ENCODE measurements at places on chromosomes 11 and 22. TPM values are rescaled to one million over a fixed set of nuclear protein-coding genes. Genes with fewer than 3 reads are reported as not detected.

- no peak for DNase-seq
Measured at GRCh38 chr11:107973641-107974040, 35.1 kb upstream of the CUL5 start.

DNA sequence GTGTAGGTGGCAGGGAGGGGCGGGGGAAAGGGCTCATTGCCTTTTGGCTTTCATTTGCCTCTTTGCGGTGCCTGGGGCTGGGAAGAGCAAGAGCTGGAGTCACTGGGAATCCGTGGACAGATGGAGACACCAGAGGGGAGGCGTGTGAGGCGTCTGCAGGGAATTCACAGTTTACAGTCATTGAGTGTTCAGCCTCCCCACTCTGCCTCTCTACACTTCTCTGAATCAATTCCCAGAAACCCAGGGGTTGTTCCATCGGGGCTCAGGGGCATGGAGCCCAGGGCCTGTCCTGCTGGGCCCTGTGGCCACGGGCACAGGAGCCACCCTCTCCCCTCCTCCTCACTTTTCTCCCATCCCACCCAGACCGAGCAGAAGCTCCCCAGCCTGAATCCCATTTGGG lies 160.5 kb upstream of the NAV2 start:
- DNase-seq, result no peak

DNA sequence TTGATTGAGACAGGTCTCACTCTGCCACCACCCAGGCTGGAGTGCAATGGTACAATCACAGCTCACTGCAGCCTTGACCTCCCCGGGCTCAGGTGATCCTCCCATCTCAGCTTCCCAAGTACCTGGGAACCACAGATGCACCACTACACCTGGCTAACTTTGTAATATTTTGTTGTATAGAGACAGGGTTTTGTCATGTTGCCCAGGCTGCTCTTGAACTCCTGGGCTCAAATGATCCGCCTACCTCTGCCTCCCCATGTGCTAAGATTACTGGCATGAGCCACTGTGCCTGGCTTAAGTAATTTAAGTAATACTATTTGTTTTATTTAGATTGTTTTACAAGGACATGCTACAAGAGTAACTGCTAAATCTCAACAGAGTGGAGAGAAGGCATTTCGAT lies 33.5 kb downstream of the ZNF143 start:
- no peak for DNase-seq

DNA sequence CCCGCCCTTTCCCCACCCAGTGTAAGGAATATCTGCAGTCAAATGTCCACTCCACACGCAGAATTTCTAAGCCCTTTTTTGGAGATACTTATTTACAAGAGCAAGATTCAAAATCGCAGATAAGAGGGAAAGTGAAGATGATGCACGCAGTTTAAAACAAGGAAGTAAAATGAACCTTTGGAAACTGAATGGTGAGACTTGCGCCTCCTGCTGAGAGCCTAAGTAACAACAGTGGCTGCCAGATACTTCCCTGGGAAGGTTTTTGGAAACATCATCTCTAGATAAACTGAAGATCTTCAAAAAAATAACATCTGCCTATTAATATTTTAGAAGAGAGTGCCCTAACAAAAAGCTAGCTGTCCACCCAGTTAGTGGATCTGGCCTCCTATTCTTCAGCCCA lies 963.1 kb upstream of the FAT3 start:
- no peak for DNase-seq

- DNase-seq, result no peak
Measured at GRCh38 chr11:115458877-115459276, 45.3 kb downstream of the CADM1 start.

- DNase-seq, result no peak
Measured at GRCh38 chr22:20582520-20583361, 75.3 kb downstream of the MED15 start.

GRCh38 chr11:104327861-104328511 lies 164.0 kb upstream of the PDGFD start:
- DNase-seq, result peak; percentile 31

- DNase-seq, result no peak
Measured at GRCh38 chr11:95042239-95042638, 7.0 kb upstream of the KDM4F start.

DNA sequence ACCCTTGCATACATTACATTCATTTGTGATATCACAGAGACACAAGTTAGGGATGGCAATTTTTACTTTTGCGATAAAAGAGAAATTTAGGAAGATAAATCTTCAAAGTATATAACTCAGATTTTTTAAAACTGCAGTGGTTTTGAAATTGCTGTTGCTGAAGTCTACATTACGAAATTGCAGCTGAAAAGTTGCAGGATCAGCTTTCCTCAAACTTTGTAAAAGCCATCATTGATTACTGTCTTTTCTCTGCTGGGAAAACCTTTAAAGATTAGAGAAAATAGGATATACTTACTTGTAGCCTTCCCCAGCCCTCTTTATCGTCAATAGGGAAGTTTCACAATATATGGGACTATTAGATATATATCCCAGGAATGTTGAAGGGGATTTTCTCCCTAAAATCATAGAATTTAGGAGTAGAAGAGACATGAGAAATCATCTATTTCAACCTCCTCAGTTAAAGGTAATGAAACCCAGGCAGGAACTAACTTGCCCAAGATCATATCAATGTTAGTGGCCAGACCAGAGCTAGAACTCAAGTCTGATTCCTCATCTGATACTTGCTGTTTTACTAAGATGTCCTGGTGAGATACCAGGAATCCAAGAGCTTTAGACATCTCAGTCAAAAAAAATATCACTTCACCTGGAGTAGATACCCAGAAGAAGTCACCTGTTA lies 10.4 kb upstream of the AGBL2 start:
- no peak for DNase-seq

DNA sequence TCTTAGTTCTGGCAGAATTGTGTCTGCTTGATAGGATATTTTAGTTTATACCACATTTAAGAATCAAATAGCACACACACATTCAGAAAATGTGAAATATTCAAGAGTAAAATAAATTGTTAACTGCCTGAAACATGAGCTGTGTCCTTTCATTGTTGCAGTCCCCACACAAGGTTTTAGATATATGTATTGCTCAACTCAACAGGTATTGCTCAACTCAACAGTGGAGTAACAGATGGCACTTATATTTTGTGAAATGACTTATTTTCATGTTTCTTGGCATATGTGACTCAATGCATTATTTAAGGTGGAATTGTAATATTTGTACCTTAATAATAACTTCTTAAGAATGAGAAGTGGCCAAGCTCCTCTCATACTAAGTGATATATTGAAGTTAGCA lies 760.3 kb downstream of the CNTN5 start:
- no peak for DNase-seq

DNA sequence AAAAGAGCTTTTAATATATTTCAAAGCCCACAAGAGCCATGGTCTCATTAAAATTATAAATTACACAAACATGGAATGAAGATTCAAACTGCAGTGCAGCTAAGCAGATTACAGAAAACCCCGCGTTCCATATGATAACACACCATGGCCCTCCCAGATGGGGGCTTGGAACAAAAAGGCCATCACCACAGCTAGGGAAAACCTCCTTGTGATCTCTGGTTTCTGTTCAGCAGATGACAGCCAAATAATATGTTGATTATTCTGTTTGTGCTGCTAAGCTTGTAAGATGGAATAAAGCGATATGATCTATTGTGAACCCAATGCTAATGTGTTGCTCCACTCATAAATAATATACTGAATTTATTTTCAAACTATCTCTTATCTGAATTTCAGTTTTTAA lies 28.5 kb downstream of the IMMP1L start:
- no peak for DNase-seq

GRCh38 chr11:124069429-124070401 lies 28.6 kb upstream of the OR10G7 start:
- peak; percentile 48 for DNase-seq

DNA sequence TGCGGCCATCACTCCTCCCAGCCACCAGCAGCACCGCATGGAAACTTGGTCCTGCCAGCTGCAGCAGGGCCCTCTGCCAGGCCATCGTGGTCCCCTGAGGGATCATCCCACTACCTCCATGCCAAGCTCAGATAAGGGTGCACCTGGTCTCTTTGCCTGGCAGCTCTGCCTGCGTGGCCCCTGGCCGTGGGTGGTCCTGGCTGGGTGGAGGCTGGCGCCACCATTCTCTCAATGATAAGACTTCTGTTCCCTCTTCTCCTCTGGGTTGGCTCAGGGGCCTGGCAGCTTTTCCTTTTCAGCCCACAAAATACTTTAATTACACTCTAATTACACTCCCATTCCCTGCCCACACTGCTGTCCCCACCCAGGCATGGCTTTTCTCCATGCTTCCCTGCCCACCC lies 26.8 kb upstream of the TSKU start:
- DNase-seq, result no peak

GRCh38 chr22:24486501-24486921 lies 8.6 kb upstream of the UPB1 start:
- no peak for DNase-seq

GRCh38 chr22:25964961-25965730 lies 204.1 kb upstream of the SEZ6L start:
- DNase-seq, result no peak

- DNase-seq, result no peak
Measured at GRCh38 chr22:42284643-42285181, 14.3 kb upstream of the TCF20 start.

DNA sequence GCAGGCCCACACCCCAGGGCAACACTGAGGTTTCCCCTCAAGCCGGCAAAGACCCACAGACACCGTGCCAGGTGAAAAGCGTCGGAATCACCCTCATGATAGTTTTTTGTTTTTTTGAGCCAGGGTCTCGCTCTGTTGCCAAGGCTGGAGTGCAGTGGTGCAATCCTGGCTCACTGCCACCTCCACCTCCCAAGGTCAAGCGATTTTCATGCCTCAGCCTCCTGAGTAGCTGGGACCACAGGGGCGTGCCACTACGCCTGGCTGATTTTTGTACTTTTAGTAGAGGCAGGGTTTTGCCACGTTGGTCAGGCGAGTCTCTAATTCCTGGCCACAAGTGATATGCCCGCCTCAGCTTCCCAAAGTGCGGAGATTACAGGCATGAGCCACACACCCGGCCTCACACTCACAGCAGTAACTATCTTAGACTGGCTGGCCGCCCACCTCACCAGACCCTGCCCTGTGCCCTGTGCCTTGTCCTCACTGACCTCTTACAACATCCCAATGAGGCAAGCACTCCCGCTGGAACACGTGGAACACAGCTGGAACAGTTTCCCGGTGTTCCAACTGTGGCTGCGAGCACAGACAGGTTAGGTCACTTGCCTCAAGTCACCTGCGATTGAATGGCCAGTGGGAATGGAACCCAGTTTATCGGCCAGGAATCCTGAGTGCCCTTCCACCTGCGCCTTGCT lies 21.1 kb downstream of the LRRC10B start:
- no peak for DNase-seq

GRCh38 chr11:109845437-109845836 lies 247.8 kb upstream of the ZC3H12C start:
- no peak for DNase-seq

DNA sequence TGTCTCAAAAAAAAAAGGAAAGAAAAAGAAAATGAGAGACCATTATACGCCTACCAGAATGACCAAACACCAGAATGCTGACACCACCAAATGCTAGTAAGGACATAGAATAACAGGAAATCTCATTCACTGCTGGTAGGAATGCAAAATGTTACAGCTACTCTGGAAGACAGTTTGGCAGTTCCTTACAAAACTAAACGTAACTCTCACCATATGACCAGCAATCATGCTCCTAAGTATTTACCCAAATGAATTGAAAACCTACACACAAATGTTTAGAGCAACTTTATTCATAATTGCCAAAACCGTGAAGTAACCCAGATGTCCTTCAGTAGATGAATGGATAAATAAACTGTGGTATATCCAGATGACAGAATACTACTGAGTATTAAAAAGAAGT lies 7.2 kb downstream of the CHKA start:
- no peak for DNase-seq

DNA sequence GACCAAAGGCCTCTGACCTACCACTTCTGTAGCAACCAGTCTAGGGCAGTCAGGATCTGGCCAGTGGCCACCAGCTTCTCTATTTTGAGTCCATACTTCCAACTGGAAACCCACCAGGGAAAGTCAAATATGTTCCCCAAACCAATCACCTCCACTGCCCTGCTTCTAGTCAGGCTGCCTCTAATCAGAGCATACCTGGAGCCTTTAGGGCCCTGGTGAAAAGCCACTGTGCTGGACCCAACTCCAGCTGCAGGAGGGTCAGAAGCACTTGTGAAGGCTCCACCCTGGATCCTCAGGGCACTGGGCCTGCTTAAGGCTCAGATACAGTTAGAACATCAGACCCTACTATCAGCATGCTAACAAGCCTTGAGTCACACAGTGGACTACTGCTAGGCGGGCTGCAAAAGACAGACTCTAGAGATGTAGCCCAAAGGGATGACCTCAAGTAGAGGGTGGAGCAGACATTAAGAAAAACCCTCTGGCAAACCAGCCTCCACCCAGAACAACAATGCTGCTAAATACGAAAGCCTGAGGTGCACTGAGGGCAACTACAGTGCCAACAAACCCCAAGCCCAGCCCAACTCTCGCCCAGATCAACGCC lies 69.2 kb downstream of the DGCR2 start:
- DNase-seq, result no peak

GRCh38 chr22:31829505-31829904 lies 75.7 kb downstream of the DEPDC5 start:
- DNase-seq, result no peak

- peak; percentile 77 for DNase-seq
Measured at GRCh38 chr11:134004496-134005172, 47.9 kb upstream of the IGSF9B start.

GRCh38 chr22:29703569-29704195 lies 16.1 kb upstream of the CABP7 start:
- DNase-seq, result no peak

- DNase-seq, result no peak
Measured at GRCh38 chr22:38027487-38027886, 29.7 kb upstream of the PICK1 start.

- DNase-seq, result no peak
Measured at GRCh38 chr11:117490911-117491310, 163.3 kb downstream of the CEP164 start.

- no peak for DNase-seq
Measured at GRCh38 chr11:2166091-2166851, 5.3 kb upstream of the INS start.

DNA sequence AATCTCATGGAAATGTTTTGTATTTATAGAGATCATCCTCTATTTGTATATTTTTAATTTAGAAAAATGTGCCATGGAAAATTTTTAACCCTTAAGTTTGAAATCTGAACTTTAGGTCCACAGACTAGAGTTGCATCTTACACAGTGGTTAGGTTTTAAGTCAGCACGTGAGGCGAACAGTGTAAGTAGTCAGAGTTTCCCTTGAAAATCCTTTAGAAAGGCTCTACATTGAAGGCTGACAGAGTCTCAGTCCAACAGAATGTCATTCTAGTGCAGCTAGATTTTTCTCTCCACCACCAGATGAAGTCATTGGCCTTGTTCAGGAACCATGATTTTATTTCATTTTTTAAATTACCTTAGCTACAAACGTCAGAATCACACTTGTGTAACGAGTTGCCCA lies 18.7 kb downstream of the HMGXB4 start:
- DNase-seq, result no peak

DNA sequence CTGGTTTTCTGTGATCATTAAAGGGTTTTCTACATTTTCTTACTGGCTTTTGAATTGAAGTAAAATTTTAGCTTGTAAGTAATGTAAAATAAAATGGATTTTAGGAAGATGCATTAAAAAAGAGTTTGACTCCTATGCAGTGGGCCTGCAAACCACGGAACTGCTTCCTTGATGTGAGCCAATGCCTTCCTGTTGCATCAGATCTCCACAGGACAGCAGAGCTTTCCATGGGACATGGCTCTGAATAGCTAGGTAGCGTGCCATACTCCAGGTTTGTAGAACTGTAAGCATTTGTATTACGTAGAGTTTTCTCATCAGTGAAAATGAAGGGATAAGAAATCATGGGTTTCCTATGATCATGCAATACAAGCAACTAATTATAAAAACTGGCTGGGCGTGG lies 133.4 kb downstream of the SWAP70 start:
- no peak for DNase-seq

The RFPL2 gene
- not detected for polyA plus RNA-seq

The TTC28 gene
- 27.1 TPM for polyA plus RNA-seq

The C22orf15 gene
- 8.6 TPM for polyA plus RNA-seq

Data from right lung (tissue), 10 donors.